ENCODE measurements at places on chromosomes 3 and 15. TPM values are rescaled to one million over a fixed set of nuclear protein-coding genes. Genes with fewer than 3 reads are reported as not detected.

Gene CNTN3
- total RNA-seq, result 1.9 TPM

Gene IMPG2
- total RNA-seq, result 0.21 TPM

Gene ZNF660
- 2.7 TPM for total RNA-seq

Gene MCCC1
- total RNA-seq, result 49.9 TPM

Gene GPR87
- total RNA-seq, result 0.24 TPM

Gene CDHR4
- 9.6 TPM for total RNA-seq

Gene CRYGS
- 4.0 TPM for total RNA-seq

Gene SCN11A
- total RNA-seq, result 0.27 TPM

Gene TMCO5A
- not detected for total RNA-seq

GRCh38 chr15:85973584-85974347, 105.9 kb upstream of the AGBL1 start:
- no peaks in the 10 kb centered on the region for H3K27me3 ChIP-seq
- H3K27ac ChIP-seq, result no peak overlapping the region
- H3K36me3 ChIP-seq, result no peaks in the 10 kb centered on the region
- H3K4me1 ChIP-seq, result no peaks in the 10 kb centered on the region

DNA sequence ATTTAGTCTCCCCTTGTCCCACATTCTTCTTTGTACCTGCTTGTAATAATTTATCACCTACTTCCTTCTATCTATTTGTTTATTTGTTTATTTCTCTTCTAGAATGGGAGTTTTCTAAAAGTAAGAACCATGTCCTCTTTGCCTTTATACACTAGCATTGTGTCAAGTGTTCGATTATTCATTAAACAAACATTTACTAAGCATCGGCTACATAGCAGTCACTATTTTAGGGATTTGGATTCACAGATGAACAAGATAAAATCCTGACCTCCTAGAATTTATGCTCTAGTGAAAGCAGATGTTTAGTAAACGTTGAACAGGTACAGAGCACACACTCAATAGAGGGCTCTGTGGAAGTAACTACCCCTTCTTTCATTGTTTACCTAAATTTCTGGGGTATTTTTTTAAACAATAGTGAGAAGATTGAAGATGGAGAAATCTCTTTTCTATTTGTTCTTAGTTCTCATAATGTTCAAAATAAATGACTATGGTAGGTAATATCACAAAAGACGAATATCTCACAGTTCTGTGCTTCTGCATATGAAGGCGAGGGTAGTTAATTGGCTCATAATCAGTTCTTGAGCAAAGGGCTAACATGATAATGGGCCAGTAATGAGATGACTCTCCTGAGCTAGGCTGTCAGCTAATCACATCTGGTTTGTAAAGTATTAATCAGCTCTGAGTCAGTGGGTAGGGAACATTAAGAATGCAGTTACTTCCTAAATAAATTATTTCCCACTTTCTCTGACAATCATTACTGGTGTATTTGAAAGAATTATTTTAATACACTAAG, 111.9 kb downstream of the SLC9A9 start:
- no peaks in the 10 kb centered on the region for H3K27me3 ChIP-seq
- no peak overlapping the region for H3K27ac ChIP-seq
- H3K4me3 ChIP-seq, result no peak overlapping the region

DNA sequence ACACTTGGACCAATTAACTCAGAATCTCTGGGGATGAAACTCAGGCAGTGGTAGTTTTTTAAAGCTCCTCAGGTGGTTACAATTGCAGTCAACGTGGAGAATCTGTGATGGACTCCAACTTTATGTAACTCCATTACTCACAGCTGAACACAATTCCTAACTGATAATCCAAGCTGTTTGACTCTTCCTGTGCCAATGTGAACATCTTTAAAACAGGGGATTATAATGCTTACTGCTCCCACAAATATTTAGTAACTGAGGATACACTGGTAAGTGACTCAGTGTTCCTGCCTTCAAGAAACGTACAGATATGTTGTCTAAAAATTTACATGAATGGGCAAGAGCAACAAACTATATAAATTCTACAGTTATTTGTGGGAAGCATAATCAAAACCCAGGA, 85.6 kb downstream of the OSBPL10 start:
- H3K4me3 ChIP-seq, result no peak overlapping the region
- no peak for DNase-seq
- no peaks in the 10 kb centered on the region for H3K36me3 ChIP-seq
- no peaks in the 10 kb centered on the region for H3K27me3 ChIP-seq

GRCh38 chr3:155282385-155283091, 10.9 kb downstream of the STRIT1 start:
- no peak overlapping the region for H3K4me3 ChIP-seq
- no peaks in the 10 kb centered on the region for H3K27me3 ChIP-seq
- no peaks in the 10 kb centered on the region for H3K36me3 ChIP-seq
- no peaks in the 10 kb centered on the region for H3K4me1 ChIP-seq
- DNase-seq, result no peak

DNA sequence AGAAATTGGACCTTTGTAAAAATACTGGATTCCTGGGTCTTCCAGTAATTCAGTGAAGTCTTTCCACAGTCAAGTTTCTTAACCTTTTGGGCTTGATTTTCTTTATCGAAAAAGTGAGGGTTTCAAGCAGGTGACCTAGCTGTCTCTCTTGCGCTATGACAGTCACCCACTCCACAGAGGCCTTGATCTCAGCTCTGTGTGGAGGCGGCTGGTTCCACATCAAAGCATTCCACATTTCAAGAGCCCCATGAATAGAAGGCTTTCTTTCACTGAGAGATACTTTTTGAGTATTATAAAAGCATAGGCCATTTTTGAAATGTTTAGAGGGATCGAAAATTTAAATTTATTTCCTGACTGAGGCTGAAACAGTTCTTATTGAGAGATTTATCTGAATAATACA, 43.9 kb downstream of the GABRA5 start:
- H3K4me1 ChIP-seq, result no peaks in the 10 kb centered on the region
- H3K27ac ChIP-seq, result no peak overlapping the region
- no peaks in the 10 kb centered on the region for H3K36me3 ChIP-seq

DNA sequence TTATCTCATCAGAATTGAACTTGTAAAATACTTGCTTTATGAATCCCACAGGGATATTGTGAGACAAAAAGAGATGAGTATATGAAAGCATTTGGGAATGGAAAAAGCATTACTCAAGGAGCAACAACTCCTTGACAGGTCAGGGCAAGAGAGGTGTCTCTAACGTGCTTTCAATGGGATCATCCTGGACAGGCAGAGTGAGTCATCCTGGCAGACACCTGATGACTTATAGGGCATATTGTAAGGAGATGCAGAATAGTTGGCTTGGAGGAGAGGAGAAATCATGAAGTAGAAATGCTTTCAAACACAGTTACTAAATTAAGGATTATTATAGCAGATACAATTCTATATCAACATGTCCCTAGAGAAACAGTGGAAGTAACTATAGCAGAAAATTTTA, 71.9 kb upstream of the THSD4 start:
- no peak for DNase-seq
- no peaks in the 10 kb centered on the region for H3K36me3 ChIP-seq
- no peaks in the 10 kb centered on the region for H3K4me1 ChIP-seq
- no peaks in the 10 kb centered on the region for H3K27me3 ChIP-seq

DNA sequence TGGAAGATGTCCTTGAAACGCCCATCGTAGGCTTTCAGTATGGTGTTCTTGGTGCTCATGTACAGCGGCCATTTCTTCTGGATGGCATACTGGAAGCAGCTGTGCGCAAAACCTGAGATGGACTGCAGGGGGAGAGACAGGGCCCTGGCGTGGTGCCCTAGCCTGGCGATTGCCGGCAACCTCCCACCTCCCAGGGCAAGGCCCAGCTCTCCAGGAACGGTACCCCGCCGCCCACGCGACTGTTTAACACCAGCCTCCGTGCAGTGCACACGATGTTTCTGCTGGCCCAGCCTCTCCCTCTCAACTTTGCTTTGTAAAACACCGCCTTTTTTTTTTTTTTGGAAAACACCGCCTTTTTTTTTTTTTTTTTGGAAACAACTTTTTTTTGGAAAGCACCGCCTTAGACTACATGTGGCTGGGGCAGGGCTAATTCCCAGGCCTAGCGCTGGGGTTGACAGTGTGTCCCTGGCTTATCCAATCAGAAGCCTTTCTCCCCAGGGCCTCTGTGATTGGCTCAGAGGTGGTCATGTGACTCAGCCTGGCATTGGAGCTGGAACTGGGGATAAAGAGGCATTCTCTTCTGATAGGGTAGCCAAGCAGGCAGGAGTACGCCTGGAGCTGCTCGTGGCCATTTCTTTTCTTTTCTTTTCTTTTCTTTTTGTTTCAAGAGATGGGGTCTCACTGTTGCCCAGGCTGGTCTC, 14.7 kb downstream of the IDH2 start:
- no peak overlapping the region for H3K27ac ChIP-seq
- no peak for DNase-seq
- no peaks in the 10 kb centered on the region for H3K27me3 ChIP-seq

DNA sequence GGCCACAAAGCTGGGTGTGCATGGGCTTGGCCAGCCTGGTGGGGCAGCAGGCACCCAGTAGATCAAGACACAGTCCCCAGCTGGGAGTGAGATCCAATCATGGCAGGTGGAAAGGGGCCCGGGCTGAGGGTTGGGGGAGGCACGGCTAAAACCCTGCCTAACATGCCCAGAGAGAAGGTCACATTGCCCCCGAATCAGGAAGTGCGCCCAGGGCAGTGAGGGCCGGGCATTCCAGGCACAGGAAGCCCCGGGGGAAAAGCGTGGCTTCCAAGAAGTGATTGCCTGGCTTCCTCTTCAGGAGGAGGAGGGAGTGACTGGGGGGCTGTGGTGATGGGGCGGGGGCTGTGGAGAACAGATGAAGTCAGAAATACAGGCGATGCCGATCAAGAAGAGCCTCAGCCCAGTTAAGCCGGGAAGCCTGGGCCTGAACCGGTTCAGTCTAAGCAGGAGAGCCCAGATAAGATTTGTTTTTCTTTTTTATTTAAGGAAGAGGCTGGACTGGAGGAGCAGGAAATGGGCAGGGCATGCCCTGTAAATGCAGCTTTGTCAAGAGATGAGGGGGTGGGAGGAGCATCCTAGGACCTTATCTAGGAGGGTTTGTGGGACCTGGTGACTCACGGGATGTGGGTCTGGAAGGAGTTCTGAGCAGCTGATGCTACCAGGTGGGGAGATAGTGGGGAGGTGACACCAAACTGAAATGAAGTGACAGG, 83.9 kb downstream of the CHSY1 start:
- no peaks in the 10 kb centered on the region for H3K27me3 ChIP-seq
- peak; percentile 73 for DNase-seq
- H3K27ac ChIP-seq, result peak overlapping the region; percentile 92

GRCh38 chr15:91456251-91456718, 356.2 kb downstream of the SV2B start:
- H3K36me3 ChIP-seq, result no peaks in the 10 kb centered on the region
- no peaks in the 10 kb centered on the region for H3K27me3 ChIP-seq
- no peaks in the 10 kb centered on the region for H3K4me1 ChIP-seq

GRCh38 chr3:161349529-161350312, 21.6 kb downstream of the SPTSSB start:
- no peak overlapping the region for H3K4me3 ChIP-seq
- H3K4me1 ChIP-seq, result no peaks in the 10 kb centered on the region
- H3K27ac ChIP-seq, result no peak overlapping the region
- H3K27me3 ChIP-seq, result peaks cover 17% of the 10 kb centered on the region

- no peaks in the 10 kb centered on the region for H3K4me1 ChIP-seq
- no peak for DNase-seq
- H3K4me3 ChIP-seq, result no peak overlapping the region
These were observed 161.7 kb downstream of the POLR2M start for GRCh38 chr15:57867970-57868798.

GRCh38 chr3:162699291-162699690, 1202.7 kb downstream of the OTOL1 start:
- H3K4me1 ChIP-seq, result no peaks in the 10 kb centered on the region
- no peak overlapping the region for H3K4me3 ChIP-seq
- H3K36me3 ChIP-seq, result no peaks in the 10 kb centered on the region
- no peak for DNase-seq

DNA sequence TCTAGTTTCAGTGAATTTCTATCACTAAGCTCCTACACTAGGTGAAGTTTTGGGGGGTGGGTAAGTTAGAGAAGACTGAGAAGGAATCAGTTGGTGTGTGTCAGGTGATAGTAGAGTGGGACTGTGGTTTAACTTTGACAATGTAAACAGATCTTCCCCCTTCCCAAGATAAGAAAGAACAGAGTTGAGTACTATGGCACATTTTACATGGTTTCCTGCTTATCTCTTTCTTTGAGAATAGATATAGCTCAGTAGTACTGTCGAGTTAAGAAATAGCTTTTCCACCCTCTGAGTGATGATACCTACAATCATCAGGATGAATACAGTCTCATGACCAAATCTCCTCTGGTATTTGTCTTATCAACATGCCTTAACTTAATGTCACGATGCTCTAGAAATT, 42.8 kb downstream of the GAP43 start:
- DNase-seq, result no peak
- H3K27me3 ChIP-seq, result no peaks in the 10 kb centered on the region
- H3K4me3 ChIP-seq, result no peak overlapping the region
- no peaks in the 10 kb centered on the region for H3K36me3 ChIP-seq
- no peak overlapping the region for H3K27ac ChIP-seq

DNA sequence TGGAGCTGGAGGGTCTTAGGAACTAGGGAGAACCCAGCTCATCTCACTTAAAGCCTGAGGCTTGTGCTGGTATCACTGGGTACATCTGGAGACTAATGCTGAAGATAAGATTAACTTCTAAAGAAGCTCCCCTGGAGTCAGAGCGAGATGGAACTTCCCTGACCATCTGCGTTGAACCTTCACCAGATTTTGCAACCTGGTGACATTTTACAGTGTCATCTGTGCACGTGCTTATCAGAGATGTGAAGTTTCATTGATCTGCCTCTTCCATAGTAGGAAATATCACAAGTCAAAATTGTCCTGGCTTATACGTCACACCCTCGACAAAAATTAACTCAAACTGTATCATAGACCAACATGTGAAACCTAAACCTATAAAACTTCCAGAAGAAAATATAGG, 395.5 kb downstream of the SHQ1 start:
- H3K4me1 ChIP-seq, result peaks cover 8% of the 10 kb centered on the region
- DNase-seq, result no peak

DNA sequence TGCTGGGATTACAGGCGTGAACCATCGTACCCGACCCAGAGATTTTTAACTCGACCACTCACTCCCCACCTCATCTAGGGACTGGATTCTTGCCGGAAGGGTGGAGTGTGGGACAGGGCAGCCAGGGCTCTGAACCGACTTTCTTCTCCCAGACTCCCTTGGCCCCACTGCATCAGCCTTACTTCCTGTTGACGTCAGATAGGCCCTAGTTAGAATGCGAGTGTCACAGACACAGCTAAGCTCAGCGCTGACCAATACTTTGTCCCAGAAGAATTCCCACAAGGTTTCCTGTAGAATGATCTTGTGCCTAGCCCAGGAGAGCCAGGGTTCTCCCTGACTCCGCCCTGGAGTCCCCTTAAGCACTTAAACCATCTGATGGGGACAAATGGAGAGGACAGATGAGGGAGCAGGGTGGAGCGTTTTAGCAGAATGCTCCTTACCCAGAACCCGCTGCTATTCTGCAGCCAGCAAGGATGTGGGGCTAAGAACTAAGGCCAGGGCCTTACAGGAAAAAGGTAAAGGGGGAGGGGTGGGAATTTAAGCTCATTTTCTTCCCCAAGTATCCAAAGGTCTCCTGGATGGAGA, 5.8 kb upstream of the TUSC2 start:
- no peaks in the 10 kb centered on the region for H3K27me3 ChIP-seq
- peak overlapping the region; percentile 98 for H3K27ac ChIP-seq
- DNase-seq, result no peak
- peaks cover 49% of the 10 kb centered on the region for H3K4me1 ChIP-seq
- peak overlapping the region; percentile 2 for H3K4me3 ChIP-seq

Measured in lower lobe of right lung (tissue), 2 donors.